GM12865 (cell line): ENCODE measurements at places on chromosomes 1 and 21.
A peak's percentile ranks its signal among the peaks of the same experiment; 100 is the strongest.

GRCh38 chr1:230112131-230112701 lies 45.2 kb downstream of the GALNT2 start:
- DNase-seq, result no peak

- DNase-seq, result no peak
These were observed 6.5 kb upstream of the DNM3 start for GRCh38 chr1:171834821-171835220.

- DNase-seq, result no peak
These were observed 489 bp downstream of the ACTN2 start for GRCh38 chr1:236686815-236687160.

GRCh38 chr1:100349246-100349645 lies 3.1 kb upstream of the CDC14A start:
- DNase-seq, result no peak

DNA sequence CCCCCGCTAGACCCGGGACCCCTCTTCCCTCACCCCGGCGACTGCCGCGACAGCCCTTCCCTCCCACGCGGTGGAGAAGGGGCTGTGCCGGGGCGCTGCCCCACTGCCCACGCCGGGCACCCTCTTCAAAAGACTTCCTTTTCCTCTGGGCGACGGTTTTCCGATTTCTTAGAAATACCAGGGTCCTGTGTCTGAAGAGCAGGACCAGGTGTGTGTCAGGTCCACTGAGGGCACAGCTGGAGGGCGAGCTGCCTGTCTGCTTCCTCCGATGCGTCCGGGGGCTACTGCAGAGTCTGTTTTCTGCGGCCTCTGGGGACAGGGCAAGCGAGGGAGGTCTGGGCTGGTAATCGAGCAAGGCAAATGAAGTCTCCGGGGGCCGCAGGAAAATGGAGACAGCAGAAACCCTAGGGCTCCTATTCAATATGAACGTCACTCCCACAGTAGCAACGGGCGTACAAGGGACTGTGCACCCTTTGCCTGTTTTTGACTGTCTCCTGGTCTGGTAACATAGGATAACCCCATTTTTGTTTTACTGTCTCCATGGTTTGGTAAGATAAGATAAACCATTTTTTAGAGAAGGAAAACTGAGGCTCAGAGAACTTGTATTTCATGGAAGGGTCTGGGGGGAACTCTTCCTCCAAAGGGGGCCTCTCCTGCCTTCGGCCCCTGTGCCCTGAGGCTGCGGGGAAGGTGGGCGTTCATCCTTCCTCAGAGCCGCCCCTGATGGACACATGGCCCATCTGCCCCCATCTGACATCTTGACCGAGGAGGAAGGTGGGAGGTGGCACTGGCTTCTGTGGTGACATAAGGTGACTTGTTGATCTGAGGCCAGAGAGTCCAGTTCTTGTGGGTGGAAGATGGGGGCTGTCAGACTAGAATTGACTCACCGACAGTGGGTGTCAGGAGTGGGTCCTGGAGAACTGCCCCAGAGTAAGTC lies 970 bp downstream of the TNFRSF1B start:
- DNase-seq, result peak; percentile 41

DNA sequence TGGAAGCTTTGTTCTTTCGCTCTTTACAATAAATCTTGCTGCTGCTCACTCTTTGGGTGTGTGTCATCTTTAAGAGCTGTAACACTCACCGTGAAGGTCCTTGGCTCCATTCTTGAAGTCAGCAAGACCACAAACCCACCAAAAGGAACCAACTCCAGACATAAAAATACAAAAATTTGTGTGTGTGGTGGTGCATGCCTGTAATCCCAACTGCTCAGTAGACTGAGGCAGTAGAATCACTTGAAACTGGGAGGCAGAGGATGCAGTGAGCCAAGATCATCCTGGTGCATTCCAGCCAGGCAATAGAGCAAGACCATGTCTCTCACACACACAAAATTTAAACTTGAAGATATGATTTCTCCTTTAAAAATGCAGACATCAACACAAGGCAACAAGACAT lies 1431.7 kb upstream of the B3GALT2 start:
- DNase-seq, result no peak

DNA sequence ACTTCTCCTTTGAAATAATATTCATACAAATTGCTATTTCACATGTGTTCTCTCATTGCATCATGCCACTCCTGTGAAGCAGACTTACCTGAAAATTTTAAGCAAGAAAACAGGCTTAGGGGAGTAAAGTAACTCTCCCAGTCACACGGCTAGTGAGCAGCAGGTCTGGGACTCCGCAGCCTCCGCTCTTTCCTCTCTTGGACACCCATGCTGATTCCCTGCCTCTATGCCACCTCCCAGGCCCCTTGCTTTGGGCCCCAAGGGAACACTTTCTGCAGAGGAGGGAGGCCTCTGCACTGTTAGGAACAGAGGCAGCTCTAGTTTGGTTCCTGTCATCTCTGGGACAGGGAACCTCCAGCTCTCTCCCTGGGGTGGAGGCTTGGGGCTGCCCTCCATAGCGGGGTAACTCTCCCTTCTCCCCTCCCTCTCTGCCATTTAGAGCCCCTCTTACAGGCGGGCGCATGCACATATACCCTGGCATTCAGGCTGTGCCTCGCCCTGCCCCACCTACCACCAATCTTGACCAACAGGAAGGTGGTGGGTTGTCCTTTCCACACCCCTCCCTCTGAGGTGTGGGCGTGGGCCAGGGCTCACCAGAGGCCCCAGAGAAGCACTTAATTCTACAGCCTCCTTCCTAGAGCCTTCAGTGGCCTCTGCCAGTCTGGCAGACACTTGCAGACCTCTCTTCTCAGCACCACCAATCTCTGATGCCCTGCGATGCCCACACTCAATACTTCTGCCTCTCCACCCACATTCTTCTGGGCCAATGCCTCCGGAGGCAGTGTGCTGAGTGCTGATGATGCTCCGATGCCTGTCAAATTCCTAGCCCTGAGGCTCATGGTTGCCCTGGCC lies at the start of gene RXFP4:
Gene RXFP4 (plus strand): TSS at position 646 of the 852 bp plus-strand sequence. CDS start 72 bp downstream, at position 718.
- DNase-seq, result peak; percentile 60

DNA sequence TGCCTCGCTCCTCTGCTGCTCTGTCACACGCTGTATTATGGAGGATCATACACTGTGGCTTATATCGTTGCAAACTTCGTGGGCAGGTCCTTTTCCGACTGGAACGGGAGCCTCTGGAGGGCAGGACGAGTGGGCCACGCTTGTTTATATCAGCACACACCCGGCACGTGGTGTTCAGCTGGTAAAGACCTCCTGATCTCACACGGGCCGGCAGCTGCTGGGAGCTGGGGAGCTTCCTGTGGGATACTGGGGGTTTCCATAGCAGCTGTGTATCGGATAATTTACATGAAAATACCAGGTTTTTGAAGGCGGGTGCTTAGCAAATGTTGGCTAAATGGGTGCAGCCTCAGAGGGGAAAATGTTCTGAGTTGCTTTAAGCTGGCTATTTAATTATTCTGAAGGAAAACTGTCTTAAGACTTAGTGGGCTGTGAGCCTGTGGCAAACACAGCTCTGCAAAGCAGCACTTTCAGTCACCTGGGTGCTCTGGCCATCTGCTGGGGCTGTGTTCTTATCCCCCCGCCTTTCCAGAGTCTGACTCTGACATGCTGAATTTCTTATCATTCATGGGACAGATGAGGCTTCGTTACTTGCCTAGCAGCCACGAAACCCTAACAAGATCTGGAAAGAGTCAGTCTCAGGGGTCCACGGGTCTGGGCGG lies 103.6 kb upstream of the GCLM start:
- DNase-seq, result no peak

DNA sequence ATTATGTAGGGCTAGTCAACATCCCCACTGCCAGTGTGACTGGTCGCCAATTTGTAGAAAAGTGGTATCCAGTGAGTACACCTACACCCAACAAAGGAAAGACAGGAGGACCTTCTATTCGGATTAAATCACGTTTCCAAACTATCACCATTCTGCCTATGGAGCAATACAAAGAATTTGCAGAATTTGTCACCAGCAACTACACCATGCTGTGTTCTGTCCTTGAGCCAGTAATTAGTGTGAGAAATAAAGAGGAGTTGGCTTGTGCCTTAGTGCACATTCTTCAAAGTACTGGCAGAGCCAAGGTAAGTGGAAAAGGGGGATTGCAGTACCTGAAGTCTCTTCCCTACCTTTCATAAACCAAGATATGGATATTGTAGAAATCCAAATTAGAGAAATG lies 53.8 kb downstream of the CLEC20A start:
- no peak for DNase-seq

GRCh38 chr1:6724517-6725141 lies 23.0 kb upstream of the DNAJC11 start:
- DNase-seq, result no peak

DNA sequence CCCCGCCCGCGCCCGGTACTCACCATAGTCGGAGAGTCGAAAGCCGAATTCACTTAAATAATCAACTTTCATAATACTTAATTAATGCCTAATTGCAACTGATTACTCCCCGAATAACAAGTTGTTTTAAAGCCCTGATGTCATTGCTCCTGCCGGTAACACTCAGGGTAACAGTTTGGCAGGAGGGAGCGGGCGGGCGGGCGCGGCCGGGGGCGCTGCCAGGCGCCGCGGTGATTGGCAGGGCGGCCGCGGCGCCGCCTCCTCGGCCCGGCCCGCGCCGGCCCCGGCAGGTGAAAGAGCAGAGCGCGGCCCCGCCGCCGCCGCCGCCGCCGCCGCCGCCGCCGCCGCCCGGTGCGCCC lies 102.2 kb downstream of the CASZ1 start:
- peak; percentile 68 for DNase-seq

DNA sequence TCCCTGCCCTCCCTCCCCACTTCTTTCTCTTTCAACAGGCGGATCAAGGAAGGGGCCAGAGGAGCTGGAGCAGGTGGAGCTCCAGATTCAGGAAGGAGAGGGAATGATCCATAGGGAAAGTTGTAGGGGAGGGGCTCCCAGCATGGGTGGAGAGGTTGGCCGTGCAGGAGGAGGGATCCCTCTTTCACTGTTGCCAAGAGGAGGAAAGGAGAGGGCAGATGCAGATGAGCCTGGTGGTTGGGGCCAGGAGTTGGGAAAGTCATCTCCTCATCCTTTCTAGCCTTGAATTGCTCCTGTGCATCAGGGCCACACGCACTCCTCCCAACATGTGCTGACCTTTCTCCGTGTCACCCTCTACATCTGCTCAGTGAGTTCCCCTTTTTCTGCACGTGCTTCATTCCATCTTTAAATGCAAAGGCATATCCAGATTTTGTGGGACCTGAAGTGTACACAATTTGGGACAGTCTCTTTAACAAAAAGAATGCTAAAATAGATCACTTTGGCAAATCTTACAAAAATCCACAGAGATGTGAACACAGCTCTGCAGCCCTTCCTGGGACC lies 32.4 kb downstream of the ZBTB18 start:
- DNase-seq, result no peak

DNA sequence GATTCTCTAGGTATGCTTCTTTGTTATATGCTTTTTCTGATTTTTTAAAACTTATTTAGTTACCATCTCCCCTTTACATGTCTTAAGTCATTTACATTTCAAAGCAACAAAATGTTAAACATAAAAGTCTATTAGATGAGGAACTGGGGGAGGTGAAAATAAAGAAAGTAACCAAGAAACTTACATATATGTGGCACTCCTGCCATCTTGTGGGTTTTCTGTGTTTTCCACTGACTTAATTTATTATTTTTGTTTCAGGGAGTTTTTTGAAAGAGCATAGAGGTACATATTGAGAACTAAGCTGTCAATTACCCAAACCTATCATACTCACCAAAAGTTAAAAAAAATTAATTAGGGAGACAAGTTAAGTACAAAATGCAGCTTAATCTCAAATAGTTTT lies 1531.1 kb downstream of the MRPL39 start:
- DNase-seq, result no peak

GRCh38 chr1:57017717-57018116 lies 51.9 kb upstream of the C8B start:
- peak; percentile 4 for DNase-seq

DNA sequence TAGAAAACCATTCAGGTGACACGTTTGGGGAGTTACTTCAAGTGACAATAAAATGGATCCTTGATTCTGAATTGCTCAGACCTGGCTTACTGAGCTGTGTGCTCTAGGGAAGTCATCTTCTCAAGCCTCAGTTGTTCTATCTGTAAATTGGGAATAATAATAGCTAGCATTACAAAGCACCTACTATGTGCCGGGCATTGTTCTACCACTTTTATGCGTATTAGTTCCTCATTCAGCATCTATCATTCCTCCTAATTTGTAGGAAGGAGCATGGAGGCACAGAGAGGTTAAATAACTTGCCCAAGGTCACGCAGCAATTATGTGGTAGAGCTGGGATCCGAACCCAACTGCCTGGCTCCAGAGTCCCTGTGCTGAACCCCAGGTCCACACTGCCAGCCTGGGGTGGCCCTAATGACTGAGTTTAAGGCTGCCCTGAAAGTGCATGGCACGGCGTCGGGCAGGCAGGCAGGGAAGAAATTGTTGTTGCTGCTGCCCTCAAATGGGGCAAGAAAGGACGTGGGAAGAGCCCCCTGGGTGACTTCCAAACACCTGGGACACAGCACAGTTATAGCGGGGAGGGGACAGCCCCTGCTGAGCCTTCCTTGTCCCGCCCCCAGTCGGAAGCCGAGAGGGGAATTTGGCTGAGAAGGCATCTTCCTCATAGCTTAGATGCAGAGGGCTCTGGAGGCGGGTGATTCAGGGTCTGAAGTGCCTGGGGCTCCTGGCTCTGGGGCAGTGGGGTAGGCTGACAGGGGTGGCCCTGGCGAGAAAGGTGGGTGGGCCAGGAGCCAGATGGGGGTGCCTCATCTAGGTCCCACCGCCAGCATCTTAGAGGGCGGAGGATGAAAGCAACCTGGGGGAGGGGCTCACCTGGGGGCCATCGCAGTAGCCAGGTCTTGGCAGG lies 86.5 kb upstream of the IFFO2 start:
- no peak for DNase-seq

GRCh38 chr1:37453647-37454046 lies 20.7 kb upstream of the ZC3H12A start:
- no peak for DNase-seq

DNA sequence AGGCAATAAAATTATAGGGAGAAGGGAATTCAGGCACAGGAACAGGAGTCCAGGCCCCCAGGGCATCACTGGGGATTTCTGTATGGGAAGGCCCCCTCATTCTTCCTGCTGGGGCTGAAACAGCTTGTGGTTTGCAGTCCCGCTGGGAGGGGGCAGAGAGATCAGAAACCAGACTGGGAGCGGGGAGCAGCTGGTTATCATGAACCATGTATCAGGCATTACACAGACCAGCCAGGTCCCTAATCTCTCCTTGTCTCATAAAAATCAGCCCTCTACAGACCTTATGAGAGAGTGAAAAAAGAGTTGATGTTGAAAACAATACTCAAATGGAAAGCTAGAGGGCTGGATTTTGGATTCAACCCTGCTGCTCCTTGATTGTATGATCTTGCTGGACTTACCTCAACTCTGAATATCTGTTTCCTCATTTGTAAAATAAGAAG lies 93.4 kb upstream of the F3 start:
- no peak for DNase-seq

- peak; percentile 32 for DNase-seq
These were observed 8.9 kb upstream of the RAB3GAP2 start for GRCh38 chr1:220281159-220281574.

- peak; percentile 35 for DNase-seq
These were observed 1.5 kb downstream of the STUM start for GRCh38 chr1:226549937-226550671.
